AG04449 (cell line): ENCODE measurements at places on chromosomes 3 and 15.

GRCh38 chr3:184176377-184177330 lies 2.0 kb downstream of the AP2M1 start:
- DNase-seq = peak; percentile 77

GRCh38 chr15:67242708-67243111 lies 11.8 kb downstream of the AAGAB start:
- DNase-seq = no peak

DNA sequence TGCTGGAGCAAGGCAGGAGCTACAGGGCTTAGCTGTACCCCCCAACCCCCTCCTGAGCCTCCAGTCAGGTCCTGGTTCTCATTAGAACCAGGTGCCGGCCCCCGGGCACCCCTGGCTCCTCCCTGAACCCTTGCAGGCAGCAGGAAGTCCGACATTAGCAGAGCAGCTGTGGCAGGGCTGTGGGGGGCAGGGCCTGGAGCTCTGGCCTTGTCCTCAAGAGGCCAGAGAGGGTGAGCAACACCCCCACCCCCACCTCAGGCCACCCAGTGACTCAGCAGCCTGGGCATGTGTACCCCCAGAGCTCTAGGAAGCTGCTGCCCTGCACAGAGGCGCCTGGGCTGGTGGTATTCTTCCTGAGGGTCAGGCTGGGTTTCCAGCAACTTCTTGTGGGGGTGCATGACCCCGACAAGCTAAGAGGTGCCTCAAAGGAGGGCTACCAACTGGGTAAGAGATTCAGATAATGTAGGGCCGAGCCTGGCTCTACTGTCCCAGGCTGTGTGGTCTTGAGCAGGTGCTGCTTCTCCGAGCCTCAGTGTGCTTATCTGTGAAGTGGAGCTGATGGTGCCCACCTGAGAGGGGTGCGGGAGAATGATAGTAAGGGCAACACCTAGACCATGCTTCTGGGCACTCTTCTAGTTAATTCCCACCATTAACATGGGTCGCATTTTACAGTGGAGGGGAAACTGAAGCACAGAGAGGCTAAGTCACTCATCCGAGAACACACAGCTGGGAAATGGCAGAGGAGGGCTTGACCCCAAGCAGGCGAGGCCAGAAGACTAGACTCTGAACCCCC lies 16.0 kb downstream of the H1-8 start:
- peak; percentile 34 for DNase-seq

GRCh38 chr15:92646216-92646615 lies 9.4 kb downstream of the FAM174B start:
- DNase-seq = no peak

DNA sequence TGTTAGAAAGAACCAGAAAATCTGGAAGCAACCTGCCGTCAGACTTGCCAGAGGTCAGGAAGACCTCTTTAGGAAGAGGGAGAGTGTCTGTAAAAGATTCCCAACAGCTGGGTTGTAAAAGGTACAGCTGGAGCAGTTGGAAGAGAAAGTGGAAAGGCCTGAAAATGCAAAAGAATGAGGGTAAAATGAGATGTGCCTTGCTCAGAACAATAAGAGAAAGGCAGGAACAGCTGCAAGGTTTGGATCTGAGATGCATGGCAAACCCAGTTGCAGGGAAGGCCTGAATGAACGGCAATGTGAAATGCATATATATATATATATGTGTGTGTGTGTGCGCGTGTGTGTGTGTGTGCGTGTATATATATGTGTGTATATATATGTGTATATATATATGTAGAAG lies 88.1 kb downstream of the ZIC1 start:
- no peak for DNase-seq

- DNase-seq = no peak
These were observed 374.3 kb downstream of the CTNNB1 start for GRCh38 chr3:41573591-41573990.

DNA sequence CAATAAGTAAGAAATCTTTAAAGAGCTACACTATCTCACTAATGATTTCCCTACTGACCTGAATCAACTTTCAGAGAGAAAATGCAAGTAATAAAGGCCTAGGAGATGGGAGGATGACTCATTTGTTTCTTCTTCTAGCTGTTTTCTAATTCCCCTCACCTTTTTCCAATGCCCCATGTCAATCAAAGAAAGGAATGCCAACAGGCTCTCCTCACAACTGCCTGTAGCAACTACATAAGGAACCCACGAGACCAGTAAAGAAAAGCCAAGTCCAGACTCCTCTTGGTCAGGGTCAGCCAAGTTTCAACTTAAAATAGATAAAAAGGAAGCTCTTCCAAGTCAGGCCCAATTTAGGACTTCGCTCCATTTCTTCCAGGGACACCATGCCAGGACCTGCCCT lies 201.9 kb downstream of the TNIK start:
- no peak for DNase-seq

GRCh38 chr3:48456456-48456855 lies 9.9 kb downstream of the ATRIP start:
- no peak for DNase-seq

DNA sequence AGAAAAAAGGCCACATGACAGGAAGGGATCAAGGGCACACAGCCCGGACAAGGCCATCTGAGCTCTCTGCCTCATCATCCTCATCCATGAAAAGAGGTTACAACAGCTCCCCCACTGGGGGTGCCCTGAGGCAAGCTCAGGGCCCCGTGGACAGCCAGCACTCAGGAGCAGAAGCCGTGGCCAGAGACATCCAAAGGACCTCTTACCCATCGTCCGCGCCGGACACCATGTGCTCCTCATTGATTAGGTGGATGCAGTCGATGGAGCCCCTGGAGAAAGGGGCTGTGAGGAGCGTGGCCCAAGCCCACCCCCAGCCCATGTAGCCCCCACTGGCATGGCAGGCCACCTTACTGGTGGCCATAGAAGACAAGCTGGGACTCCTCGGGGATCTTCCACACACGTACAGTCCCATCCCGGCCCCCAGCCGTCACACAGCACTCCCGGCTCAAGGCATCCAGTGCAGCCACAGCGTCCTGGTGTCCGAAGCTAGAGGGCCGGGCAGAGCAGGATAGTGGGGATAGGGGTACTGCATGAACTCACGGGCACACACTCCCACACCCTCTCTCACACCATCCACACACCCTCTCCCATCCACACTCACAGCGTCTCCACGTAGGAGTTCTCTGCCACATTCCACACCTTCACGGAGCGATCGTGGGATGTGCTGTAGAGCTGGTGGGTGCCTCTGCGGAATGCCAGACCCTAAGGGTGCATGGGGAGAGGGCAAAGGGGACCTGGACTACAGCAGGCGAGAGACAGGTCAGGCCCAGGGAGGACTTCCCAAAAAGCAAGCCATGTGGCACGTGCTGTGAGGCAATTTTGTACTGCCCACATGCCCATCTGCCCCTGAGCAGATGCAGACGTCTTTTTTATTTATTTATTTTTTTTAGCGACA lies 6.5 kb downstream of the RRP9 start:
- DNase-seq = no peak
